ENCODE measurements at places on chromosomes 6 and 20. TPM values are rescaled to one million over a fixed set of nuclear protein-coding genes. Genes with fewer than 3 reads are reported as not detected.
A peak's percentile ranks its signal among the peaks of the same experiment; 100 is the strongest.

- DNase-seq = no peak
Observed at GRCh38 chr20:45853484-45853883, 3.7 kb downstream of the ACOT8 start.

DNA sequence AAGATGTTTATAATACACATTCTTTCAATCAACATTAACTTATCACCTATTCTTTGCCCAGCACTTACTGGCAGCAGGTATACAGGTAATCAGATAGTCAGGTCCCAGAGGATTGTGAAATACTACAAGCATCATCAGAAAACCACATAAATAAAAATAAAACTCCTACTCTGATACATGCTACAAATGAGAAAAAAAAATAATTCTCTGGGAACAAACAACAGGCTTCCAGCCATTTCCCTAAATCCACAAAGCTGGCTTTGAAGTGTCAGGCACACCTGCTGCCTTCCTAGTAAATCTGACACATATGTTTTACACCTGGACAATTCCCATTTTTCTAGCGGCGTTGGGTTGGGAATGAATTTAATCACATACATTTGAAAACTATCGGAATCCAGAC, 384.5 kb upstream of the CDH4 start:
- peak; percentile 56 for DNase-seq

DNA sequence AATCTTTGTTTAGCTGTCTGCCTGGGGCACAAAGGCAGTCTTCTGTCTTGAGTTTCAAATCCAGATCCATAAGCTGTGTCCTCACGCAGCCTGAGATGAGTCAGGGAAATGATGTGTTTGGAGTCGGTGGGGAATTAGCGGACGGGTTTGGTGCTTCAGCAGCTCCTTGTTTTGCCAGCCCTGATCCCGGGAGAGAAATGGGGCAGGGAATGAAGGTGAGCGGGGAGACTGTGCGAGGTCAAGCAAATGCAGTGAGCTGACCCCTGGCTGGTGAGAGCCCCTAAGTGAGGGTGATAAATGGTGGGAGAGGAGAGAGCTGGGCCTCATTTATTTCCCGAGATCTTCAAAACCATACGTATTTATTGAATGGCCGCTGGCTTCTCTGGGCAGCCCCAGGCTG, 21.6 kb downstream of the DUSP22 start:
- no peak for DNase-seq

DNA sequence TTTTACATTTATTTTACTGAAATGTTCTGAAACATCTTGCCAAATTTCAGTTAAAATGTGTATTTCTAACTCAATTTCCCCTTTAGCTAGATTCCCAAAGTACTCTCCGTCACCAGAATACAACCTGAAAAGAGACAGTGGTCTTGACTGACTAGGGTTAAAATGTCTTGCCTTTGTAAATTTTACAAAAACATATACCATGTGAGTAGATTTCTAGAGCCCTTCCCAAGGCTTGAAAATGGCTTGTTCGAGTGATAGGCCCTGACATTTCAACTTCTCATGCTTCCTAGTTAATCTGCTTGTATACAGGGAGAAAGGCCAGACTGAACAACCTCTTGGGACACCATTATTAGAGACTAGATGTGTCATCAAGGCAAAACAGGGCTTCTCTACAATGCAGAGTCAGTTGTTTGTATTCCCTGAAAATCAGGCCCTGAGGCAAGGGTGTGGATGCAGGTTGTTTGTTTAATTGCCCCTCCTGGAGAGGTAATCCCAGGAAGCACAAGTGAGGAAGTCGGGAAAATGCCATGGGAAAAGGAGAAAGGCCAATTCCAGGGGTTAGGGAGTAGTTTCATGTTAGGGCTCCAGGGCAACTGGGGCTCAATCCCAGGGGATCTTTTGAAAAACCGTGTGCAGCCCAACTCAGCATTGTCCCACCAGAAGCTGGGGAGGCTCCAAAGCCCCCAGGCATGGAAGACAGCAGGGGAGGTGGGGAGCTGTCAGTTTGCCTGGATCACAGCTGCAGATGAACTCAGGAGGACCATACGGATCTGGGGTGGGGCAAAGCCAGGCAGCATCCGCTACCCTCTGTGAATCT, 11.6 kb upstream of the TFB1M start:
- no peak for DNase-seq

- DNase-seq = no peak
Observed at GRCh38 chr20:10113746-10114145, 79.0 kb downstream of the ANKEF1 start.

- peak; percentile 7 for DNase-seq
Observed at GRCh38 chr6:131027326-131027725, 35.7 kb downstream of the EPB41L2 start.

DNA sequence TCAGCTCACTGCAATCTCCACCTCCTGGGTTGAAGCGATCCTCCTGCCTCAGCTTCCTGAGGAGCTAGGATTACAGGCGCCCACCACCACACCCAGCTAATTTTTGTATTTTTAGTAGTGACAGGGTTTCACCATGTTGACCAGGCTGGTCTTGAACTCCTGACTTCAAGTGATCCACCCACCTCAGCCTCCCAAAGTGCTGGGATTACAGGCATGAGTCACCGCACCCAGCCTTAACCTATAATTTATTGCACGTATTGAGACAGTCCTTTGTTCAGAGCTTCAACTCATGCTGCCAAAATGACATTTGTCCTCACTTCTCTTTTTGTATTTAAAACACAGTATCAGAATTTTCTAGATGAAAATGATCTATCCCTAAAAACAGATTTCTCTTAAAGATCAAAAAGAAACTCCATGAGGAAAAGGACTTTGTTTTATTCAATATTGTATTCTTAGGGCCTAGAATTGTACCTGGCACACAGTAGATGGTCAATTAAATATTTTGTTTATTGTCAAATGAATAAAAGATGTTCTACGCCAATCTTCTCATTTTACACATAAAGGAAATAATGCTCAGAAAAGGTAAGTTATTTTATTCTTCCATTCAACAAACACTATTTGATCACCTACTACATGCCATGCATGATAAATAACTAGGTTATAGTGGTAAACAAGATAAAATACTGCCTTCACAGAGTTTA, 10.8 kb downstream of the SERAC1 start:
- no peak for DNase-seq

- peak; percentile 62 for DNase-seq
Observed at GRCh38 chr6:110180228-110181008, at the start of gene CDC40. Gene CDC40, plus strand, starts transcription at chr6:110180427. Its CDS starts 18 bp downstream, at chr6:110180445.

DNA sequence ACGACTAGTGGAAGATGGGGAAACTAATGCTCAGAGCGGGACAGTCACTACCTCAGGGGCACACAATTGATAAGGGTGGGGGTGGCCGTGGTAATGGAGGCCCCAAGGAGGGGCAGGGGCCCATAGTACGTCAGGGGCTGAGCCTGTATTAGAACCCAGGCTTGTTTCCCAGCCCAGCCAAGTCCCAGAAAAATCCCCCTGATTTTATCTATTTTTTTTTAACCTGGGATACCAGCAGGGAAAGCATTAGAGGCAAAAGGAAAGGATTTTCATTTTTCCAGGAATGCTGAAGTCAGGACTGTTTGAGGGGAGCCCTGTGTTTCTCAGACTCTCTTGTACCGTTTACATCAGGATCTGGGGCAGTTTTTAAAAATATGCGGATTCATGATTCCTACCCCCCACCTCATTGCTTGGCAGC, 382 bp downstream of the MYH7B start:
- DNase-seq = no peak

DNA sequence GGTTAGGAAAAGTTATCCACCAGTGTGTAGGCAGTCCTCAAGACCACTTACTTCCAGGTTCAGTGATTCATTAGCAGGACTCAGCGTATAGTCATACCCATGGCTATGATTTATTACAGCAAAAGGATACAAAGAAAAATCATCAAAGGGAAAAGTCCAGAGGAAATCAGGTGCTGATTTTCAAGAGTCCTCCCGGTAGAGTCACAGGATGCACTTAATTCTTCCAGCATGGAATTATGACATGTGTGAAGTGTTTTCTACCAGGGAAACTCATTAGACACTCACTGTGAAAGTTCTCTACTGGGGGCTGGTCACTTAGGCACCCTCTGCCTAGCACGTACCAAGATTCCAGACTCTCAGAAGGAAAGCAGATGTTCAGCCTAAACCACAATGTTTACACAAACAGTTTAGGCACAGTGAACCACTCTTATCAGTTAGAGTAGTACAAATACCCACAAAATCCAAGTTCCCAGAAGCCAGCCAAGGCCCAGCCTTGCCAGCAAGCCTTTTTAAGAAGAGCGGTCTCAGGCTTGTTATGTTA, 10.2 kb downstream of the WFDC3 start:
- DNase-seq = no peak

DNA sequence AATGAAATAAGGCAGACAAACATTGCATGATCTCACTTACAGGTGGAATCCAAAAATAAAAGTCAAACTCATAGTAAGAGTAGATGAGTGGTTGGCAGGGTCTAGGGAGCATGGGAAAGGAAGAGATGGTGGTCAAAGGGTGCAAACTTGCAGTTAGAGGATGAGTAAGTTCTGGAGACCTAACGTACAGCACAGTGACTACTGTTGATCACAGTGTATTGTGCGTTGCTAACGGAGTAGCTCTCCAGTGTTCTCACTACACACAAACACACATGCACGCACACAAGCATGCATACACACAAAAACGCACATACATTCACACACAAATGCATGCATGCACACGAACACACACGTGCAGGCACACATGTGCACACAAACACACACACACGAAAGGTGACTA, 54.9 kb downstream of the LY86 start:
- no peak for DNase-seq

GRCh38 chr20:17895641-17896171, 72.9 kb downstream of the SNX5 start:
- DNase-seq = peak; percentile 56

DNA sequence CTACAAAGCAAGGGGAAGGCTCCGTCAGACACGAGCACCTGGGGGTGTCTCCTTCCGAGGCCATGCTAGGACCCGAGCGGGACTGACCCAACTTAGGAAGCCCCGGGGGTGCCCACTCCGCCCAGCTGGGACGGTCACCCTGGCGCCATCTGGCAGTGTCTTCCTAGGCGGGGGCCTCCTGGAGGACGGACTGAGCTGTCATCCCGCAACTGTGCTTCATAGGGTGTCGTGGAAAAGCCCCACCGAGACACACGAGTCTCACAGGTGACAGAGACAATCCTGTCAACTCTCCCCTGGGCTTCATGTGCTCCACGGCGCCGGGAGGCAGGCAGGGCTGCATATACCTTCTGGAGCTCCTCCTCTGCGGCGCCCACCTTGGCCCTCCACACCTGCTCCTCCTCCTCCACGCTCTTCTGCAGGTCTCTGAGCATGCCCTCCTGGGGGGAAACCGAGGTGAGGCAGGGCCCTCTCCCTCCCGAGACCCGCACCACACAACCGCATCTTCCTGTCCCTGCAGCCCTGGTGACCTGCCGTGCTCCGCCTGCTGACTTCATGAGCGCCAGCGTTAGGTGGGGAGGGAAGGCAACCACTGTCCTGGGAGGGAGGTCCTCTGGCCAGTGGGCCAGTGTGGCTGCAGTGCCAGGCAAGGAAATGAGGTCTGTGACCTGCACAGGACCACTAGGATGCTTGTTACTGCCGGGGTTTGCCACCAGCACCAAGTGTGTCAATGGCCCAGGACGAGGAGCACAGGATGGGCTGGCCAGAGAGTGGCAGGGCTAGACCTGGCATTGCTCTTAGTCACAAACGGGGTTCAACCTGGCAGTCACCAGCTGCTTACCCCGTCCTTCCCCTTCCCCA, 50.7 kb downstream of the DSTN start:
- DNase-seq = peak; percentile 23

DNA sequence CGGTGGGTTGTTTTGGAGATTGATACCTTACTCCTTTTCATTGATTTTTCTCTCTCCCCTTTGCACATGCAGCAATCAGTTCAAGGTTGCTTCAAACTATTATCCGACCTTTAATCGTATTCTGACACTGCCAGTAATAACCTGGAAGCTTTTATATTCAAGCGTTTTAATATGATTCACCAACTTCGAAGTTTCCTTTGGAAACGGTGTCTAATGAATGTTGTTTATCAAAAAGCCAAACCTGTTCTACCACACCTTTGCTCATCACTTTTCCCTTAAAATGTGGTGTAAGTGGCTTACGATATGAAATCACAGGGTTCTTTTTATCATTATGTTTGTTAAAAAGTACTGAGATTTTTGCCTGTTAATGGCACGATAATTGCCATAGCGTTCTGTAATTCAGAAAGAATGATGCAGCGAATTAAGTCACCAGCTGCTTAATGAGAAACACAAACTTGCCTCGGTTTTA, 660 bp downstream of the STXBP5 start:
- DNase-seq = no peak

DNA sequence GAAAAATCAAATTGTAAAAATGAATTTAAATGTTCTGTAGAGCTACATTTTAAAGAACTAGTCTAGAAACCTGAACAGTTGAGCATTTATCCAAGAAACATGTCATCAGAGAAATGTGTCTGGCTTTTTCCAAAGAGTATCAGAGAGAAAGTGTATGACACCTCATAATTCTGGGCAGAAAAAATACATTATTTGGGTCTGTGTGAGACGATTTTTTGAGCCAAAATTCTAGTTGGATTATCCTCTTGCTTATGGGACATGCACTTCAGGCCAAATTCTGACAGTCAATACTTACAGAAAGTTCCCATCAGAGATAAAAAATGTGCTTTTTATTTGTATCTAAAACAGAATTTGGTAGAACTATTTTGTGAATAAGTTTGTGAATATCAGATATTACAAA, 1242.7 kb downstream of the EPHA7 start:
- no peak for DNase-seq

DNA sequence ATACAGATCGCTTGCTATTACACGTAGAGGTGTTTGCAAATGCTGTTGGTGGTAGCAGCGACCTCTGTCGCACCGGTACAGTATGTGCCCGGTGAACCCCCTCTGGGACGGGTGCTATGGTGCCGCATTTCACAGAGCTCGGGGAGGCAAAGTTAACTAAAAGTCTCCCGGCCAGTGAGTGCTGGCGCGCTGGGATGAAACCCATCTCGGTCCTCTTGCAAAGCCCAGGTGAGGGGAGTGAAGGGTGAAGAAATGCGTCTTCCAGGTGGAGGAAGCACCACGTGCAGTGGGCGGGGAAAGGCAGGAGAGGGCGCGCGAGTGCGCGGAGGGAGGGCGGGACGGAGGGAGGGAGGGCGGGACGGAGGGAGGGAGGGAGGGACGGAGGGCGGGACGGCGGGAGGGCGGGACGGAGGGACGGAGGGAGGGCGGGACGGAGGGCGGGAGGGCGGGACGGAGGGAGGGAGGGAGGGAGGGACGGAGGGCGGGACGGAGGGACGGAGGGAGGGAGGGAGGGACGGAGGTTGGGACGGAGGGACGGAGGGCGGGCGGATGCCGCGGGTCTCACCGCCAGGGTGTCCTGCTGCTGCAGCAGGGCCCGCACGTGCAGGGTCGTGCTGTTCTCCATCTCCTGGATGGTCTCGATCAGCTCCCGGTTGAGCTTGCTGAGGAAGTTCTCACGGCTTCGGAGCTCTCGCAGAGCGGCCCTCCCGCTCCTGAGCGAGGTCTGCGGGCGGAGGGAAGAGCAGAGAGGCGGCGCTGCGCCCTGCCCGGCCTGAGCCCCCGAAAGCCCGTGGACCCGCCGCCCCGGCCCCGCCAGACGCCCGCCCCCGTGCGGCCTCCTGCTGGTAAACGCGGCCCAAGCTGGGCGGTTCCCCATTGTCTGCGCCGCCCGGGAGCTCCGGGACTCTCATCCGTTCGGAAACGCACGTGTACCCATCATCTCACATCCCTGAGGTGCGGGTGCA, 11.7 kb downstream of the C20orf96 start:
- DNase-seq = no peak

- DNase-seq = peak; percentile 84
Observed at GRCh38 chr6:134175532-134176263, 123.3 kb upstream of the SLC2A12 start.

Gene PABPC1L
- total RNA-seq = 105 TPM

Gene MROH8
- 13.5 TPM for total RNA-seq

Gene ISM1
- total RNA-seq = 3.1 TPM

Gene SRSF12
- 0.99 TPM for total RNA-seq

Gene GPX5
- total RNA-seq = not detected

Gene C6orf52
- total RNA-seq = not detected

Gene TAF4
- 12.7 TPM for total RNA-seq

All from body of pancreas (tissue), 4 donors.